ENCODE measurements at places on chromosomes 3 and 15.

GRCh38 chr3:170081079-170081741, 43.4 kb downstream of the GPR160 start:
- DNase-seq, result no peak

- DNase-seq, result no peak
Observed at GRCh38 chr3:32850226-32850625, 32.4 kb downstream of the TRIM71 start.

DNA sequence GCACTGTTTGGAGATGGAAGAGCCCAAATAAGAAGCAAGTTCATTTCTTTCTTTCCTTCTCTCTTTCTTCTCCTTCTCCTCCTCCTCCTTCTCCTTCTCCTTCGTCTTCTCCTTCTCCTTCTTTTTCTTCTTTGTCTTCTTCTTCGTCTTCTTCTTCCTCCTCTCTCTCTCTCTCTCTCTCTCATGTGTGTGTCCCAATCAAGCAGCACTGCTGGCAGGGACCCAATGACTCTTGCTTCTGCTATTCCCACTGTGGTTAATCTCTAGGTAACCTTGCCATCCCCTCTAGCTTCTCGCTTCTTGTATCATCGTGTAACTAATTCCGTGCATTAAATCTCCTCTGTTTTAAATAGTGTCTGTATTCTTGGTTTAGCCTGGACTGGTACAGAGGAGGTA, 26.1 kb upstream of the ZNF280D start:
- DNase-seq, result no peak

GRCh38 chr15:29638781-29639180, 183.5 kb downstream of the TJP1 start:
- DNase-seq, result no peak

All from CD4-positive, alpha-beta T cell treated with Interleukin-6 at 100 ng/mL for 8 hours (primary cell).